ENCODE measurements at places on chromosomes 11 and 22.

DNA sequence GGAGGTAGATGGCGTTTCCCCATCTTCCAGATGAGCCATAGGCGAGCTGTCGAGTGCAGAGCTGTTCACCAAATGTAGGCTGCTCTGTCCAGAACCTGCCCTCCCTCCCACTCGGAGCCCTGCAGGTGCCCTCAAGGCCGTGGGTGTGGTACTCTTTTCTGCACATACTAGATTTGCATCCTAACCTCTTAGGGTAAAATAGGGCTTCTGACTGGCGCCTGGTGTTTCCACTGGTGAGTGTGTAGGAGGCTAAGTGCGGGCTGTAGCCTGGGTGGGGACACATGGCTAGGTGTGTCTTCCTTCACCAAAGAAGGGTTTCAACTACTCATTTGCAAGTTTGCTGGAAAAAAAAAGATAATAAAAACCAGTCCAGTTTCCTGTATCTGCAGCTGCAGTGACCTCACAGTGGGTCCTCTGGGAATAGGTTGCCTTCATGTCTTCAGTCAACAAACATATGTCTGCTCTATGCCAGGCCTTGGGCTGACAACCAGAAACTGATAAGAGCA is 8.5 kb downstream of the BIK start:
- DNase-seq: no peak

DNA sequence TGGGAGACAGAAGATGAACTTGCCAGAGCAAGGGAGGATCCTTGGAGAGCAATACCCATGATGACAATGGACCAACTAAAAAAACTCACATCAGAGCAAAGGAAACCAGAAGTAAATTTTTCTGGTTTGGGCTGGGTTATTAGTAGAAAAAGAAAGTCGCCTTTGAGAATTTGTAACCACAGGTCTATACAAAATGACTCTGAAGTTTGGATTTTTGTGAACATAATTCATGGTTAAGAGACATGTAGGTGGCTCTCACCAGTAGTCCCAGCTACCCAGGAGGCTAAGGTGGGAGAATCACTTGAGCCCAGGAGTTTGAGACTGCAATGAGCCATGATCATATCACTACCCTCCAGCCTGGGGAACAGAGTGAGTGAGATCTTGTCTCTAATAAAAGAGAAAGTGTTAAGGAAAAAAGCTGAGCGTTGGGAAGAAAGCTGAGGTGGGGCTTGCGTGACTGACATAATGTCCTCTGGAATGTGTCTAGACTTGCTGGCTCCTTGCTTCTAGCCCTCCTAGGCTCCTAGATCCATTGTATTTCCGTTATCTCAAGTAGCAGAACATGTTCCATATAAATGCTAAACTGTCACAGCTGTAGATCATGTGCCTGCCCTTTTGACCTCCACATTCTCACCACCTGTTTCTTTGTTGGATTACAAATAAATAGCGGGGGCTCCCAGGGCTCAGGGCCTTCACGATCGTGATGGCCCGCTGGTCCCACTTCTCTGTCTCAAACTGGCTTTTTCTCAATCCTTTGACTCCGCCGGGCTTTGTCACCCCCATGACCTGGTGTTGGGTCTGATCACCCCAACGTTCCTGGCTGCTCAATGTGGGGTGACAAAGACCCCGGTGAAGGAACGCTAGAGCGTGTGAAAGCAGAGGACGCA is 56.2 kb upstream of the SC5D start:
- no peak for DNase-seq

- no peak for DNase-seq
Observed at GRCh38 chr11:35919244-35919643, 24.6 kb upstream of the LDLRAD3 start.

GRCh38 chr11:81005595-81005994 is 1564.8 kb upstream of the TENM4 start:
- DNase-seq: no peak

DNA sequence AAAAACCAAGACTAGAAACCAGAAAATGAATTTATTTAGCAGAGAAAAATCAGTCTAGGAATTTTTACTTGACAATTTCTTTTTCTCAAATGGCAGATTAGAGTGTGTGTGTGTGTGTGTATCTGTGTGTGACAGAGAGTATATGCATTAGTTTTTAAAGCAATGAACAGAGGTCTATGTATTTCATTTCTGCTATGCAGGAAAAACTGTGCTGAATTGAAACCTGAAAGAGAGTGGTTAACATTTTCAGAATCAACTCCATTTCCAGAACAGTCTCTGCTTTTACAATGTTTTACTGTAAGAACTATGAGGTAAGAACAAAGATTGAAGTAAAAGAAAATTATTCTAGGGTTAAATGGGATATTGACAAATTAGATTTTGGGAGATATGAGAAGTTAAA is 114.8 kb downstream of the GRM5 start:
- DNase-seq: no peak

Measured in stimulated activated CD4-positive, alpha-beta T cell treated with anti-CD3 and anti-CD28 coated beads, Interleukin-12 subunit alpha, Interleukin-12 subunit beta, amount 100 ng/mL, for 4 hours (primary cell).